ENCODE measurements at places on chromosomes 16 and 17.

DNA sequence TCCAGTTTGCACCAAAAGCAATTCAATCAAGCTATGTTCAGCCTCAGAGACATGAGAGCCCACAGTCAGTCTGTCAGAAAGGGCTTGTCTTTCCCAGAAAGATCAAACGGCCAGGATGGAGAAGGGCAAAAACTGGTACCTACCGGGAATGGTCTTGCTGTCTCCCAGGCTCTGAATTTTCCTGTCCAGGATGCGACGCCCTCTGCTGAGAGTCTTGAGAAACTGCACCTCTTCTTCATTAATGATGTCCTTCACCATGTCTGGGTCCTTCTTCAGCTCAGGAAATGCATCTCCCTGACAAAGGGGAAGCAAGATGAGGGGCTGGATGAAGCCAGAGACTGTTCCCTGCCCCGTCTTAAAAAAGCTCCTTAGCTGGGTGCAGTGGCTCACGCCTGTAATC is 15.8 kb upstream of the EXOSC6 start:
- peak; percentile 25 for DNase-seq

GRCh38 chr17:38900978-38901656 is 24.3 kb upstream of the LASP1NB start:
- no peak for DNase-seq

DNA sequence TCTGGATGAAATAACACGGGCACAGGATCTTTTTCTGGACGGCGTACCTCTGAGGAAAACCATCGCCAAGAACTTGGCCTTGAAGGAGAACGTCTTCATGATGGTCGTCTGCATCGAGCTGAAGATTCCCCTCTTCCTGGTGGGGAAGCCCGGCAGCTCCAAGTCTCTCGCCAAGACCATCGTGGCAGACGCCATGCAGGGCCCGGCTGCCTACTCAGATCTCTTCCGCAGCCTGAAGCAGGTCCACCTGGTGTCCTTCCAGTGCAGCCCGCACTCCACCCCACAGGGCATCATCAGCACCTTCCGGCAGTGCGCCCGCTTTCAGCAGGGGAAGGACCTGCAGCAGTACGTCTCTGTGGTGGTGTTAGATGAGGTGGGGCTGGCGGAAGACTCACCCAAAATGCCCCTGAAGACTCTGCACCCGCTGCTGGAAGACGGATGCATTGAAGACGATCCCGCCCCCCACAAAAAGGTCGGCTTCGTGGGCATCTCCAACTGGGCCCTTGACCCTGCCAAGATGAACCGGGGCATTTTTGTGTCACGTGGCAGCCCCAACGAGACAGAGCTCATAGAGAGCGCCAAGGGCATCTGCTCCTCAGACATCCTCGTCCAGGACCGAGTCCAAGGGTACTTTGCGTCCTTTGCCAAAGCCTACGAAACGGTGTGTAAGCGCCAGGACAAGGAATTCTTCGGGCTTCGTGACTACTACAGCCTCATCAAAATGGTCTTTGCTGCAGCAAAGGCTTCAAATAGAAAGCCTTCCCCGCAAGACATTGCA is 68.3 kb upstream of the ENDOV start:
- no peak for DNase-seq

GRCh38 chr17:6831661-6832263 is at the start of gene TEKT1:
TSS of gene TEKT1 (minus strand) at chr17:6831729. CDS start at chr17:6830376, 1,353 bp downstream.
- peak; percentile 66 for DNase-seq

DNA sequence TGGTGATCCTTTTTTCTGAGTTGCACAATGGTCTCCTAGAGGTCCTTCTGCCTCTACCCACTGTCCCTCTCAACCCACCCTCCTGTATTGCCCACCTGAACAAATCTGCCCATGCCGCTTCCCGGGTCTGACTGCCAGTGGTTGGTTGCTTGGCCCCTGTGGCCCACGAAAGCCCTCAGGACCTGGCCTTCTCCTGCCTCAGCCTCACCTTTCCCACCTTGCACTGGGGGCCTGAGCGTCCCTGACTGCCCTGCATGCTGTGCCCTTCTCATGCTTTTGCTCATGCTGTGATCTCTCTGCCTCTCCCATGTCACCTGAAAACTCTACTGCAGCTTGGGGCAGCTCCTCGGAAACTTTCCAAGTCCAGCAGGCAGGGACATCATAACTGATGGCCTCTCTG is 13.8 kb upstream of the KDM6B start:
- no peak for DNase-seq

- no peak for DNase-seq
These were observed 9.5 kb downstream of the AIPL1 start for GRCh38 chr17:6425407-6425806.

- DNase-seq, result no peak
These were observed 10.4 kb downstream of the MILR1 start for GRCh38 chr17:64459284-64459747.

GRCh38 chr16:14449790-14450480 is 180.1 kb downstream of the PARN start:
- DNase-seq, result no peak

- DNase-seq, result peak; percentile 14
These were observed 16.7 kb downstream of the EPOP start for GRCh38 chr17:38657824-38658740.

GRCh38 chr17:47732399-47733046 is 513 bp upstream of the TBX21 start:
- DNase-seq, result no peak

GRCh38 chr16:22225060-22225459 is 19.0 kb downstream of the EEF2K start:
- no peak for DNase-seq

- DNase-seq, result no peak
These were observed 180.7 kb upstream of the CACNG5 start for GRCh38 chr17:66654106-66654740.

DNA sequence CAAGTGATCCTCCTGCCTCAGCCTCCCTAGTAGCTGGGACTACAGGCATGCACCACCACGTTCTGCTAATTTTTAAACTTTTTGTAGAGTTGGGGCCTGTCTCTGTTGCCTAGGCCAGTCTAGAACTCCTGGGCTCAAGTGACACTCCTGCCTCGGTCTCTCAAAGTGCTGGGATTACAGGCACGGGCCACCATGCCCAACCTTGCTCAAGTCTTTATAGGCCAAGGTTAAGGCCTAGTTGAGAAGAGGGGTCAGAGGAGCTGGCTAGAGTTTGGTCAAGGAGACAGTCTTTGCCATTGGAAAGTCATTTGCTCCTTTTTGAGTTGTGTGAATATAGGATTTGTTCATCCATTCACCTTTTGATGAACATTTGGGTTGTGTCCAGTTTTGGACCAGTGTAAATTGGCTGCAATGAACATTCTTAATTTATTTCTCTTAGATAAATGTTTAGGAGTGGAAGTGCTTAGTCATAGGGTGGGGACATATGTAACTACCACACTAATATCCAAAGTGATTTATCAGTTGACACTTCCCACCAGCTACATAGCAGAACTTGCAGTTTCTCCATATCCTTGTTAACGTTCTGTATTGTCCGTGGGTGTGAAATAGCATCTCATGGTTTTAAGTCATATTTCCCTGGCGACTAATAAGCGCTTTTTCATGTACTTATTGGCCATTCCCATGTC is 30.7 kb upstream of the ARHGAP17 start:
- no peak for DNase-seq

GRCh38 chr16:78353640-78354275 is 254.3 kb downstream of the WWOX start:
- DNase-seq, result no peak

Data from mucosa of descending colon (tissue), 3 donors.